Right renal cortex interstitium (tissue), 3 donors: ENCODE measurements at places on chromosomes 4 and X. TPM values are rescaled to one million over a fixed set of nuclear protein-coding genes. Genes with fewer than 3 reads are reported as not detected.

- DNase-seq = no peak
These were observed 90.0 kb downstream of the ELOVL6 start for GRCh38 chr4:110108422-110108821.

Gene CPLX1
- polyA plus RNA-seq = 1.00 TPM

DNA sequence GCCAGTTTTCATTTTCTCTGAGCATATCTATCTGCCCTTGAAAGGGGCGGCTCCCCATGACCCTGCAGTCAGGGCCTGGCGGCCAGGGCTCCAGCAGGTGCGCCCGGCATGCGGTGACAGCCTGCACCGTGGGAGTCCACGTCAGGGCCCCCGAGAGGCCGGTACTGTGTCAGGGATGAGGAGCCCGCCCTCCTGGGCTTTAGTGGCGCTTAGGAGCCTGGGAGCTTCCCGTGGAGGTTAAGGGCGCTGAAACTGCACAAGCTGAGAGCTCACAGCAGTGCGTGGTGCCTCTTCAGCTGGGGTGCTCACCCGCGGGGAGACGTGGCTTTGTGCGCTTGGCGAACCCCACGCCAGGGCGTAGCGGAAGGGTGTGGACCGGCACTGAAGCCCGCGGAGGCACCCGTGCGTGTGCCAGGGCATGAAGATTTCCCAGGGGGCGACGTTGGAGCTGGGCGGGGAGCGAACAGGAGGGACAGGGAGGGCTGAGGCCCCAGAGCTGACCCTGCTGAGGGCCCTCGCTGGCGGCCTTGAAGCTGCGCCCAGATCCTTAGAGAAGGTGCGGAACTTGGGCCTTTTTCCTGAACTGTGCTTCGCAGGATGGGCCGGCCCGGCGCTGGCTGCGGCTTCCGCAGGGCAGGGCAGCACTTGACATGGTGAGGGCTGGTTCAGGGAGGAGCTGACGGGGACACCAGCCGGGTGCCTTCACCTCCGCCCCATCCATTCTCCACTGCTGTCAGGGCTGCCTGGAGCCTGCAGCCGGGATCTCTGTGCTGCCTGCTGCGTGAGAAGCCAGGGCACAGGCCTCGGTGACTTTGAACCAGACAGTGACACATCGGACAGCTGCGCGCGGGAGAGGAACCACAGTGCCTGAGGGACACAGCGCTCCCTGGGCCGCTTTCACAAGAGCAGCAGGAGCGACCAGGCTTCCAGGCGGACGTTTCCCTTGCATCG, 32.9 kb downstream of the HTT-AS start:
- DNase-seq = no peak

Gene SLC26A1
- polyA plus RNA-seq = 7.2 TPM

DNA sequence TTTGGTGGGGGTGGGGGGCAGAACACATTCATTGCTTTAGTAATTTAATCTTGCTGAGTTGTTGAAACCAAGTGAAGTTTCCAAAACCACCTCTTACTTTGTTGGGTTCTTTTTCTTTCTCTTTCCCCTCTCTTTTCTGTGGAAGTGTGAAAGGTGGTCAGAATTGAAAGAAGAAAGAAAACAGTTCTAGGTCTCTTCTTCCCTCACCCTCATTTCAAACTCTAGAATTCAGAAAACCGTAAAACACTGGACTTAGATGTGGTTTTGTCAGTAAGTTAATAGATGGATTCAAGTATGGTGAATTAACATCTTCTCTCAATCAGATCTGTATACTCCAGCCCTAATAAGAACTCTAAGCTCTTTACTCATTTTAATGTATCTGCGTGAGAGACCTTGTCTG, 23.7 kb downstream of the PLP1 start:
- no peak for DNase-seq

Gene GDPD2
- polyA plus RNA-seq = 1.1 TPM

- peak; percentile 70 for DNase-seq
These were observed 1.6 kb downstream of the PRICKLE3 start for GRCh38 chrX:49184294-49185281.

Gene GPRASP2
- polyA plus RNA-seq = 38.5 TPM

GRCh38 chr4:38523054-38523453, 140.9 kb upstream of the KLF3 start:
- DNase-seq = no peak

- DNase-seq = no peak
These were observed at the start of gene CLTRN for GRCh38 chrX:15664487-15665444. Gene CLTRN, minus strand, starts transcription at chrX:15664805. Its CDS starts 30 bp downstream, at chrX:15664775.

DNA sequence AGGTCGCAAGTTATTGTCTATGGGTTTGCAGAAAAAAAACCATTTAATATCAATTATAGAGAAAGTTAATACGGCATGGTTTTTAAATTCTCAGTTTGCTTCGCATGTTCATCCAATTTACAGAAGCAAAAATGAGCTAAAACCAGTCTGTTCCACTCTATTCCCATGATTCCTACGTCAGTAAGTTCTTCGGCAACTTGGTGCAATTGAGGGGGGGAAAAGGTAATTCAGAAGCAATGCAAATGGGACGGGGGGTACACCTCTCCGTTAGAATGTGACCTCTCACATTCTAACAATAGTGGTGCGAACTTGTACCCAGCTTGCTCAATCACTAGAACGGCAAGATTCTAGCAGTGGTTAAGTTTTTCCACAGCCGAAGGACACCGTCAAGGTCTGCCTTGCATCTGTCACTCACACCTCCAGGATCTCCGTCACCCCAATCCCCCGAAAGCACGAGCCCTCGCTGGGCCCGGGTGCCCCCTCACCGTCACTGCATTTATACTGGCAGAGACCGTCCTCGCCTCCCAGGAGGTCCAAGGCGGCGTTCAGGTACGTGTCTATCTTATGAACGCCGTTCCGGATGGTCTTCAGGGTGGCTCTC, 653 bp downstream of the PLA2G12A start:
- peak; percentile 20 for DNase-seq

GRCh38 chr4:190020790-190021717, 6.0 kb downstream of the FRG2 start:
- no peak for DNase-seq

Gene PROM1
- polyA plus RNA-seq = 39.6 TPM

GRCh38 chr4:108762559-108763225, at the start of gene ETNPPL:
Gene ETNPPL, minus strand, starts transcription at chr4:108763053. Its CDS starts 155 bp downstream, at chr4:108762898.
- peak; percentile 38 for DNase-seq

- no peak for DNase-seq
These were observed 4.0 kb downstream of the TCEAL8 start for GRCh38 chrX:103250977-103251376.

Gene GLUD2
- 5.6 TPM for polyA plus RNA-seq

GRCh38 chr4:100312615-100313350, 122.5 kb upstream of the DDIT4L start:
- no peak for DNase-seq
